ENCODE measurements at places on chromosomes 1 and 21.

GRCh38 chr1:14626869-14627607 is 28.6 kb downstream of the KAZN start:
- no peak for DNase-seq

DNA sequence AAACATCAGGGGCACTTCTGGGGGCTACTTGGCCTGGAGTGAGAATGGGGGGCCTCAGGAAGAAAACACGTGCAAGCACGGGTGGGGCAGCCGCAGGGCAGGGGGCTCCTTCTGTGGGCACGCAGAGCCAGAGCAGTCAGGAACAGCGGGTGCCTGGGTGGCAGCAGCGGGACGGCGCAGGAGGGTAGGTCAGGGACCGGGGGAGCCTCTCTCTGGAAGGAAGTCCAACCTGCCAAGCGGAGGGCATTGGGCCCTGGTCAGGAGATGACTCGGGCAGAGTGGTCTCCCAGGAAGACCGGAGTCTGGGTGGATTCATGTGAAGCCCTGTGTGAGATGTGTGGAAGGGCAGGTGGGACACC is 27.1 kb downstream of the CTNNBIP1 start:
- DNase-seq = no peak

DNA sequence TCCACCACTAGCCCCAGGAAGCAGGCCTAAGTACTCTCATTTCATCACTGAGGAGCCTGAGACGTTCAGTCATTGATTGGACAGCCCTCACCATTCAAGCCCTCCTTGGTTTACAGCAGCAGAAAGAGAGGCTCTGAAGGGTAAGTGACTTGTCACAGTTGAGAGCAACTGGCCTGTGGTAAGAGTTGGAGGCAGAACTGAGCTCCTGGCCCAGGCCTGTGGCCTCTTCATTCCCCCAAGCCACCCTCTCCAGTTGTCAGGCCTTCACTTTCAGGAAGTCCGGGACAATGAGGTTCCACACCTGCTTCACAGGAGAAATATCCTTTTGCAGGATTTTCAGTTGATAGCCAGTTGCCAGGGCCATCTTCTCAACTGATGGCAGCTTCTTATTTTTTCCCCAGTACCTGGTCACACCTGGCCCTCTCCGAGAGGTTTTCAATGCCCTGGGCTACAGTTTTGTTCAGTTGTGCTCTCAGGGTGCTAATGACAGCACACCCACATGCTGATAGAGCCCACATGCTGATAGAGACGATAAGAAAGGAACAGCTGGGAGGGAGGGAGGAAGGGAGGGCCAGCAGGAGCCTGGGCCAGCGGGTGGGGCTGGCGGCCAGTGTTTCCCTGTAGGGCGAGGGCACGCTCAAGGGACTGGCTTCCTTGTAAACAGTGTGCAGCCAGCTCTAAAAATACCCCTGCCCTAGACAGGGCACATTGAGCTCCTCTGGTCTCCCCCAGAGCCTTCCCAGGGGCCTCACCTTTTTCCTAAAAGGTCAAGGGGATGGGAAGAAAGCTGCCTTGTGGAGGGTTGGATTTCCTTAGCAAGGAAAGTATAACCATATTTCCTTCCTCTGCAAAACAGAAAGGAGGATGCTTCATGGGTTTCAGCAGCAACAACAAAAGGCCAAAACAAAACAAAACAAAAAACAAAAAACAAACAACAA is 112.7 kb upstream of the JUN start:
- no peak for DNase-seq

- no peak for DNase-seq
Observed at GRCh38 chr1:91529856-91530255, 29.2 kb downstream of the CDC7 start.

DNA sequence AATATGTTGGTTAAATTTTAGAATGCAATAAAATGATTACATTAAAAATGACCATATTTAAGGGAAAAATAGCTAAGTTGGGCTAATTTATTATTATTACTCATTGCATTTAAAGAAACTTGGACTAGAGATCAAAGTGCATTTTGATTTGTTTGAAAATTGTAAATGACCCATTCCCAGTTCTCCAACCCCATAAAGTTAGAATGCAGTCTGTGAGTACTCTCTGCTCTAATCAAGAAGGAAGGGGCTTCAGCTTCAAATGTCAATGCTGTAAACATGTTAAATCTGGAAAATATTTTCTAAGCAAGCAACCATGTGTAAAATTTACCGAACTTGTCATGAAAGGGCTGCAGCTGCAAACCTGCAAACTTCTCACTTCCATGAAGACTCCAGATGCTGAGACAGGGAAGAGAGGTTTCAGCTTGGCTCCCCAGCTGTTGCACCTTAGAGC is 232.7 kb downstream of the TTLL7 start:
- no peak for DNase-seq

DNA sequence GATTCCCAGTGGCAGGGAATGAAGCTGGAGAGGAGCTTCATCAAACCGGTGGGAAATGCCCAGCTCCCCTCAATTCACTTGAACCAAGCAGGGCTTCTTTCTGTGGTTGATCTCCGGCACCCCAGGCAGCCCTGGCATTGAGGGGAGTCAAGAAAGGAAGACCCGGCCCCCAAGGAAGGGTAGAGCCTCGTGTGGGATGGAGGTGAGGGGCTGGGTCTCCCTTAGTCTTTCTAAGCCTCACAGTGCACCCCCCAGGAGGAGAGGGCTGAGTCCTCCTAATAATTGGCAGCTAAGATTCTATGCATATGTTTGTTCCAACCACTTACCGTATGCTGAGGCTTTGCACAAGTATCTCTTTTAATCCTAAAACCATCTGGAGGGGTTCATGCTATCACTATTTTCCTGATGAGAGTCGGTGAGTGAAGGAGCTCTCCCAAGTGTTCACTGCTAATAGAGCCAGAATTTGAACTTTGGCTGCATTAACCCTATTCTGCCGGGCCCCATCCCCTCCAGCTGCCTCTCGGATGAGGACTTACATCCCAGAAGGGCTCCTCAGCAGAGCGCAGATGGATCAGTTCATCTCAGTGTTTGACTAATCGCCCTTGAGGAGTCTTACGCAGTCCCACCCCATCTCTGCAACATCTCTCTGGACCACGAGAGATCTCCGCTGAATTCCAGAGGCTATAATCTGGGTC is 33.1 kb upstream of the TMEM51 start:
- no peak for DNase-seq

GRCh38 chr1:165855010-165855838 is 27.8 kb downstream of the UCK2 start:
- no peak for DNase-seq

DNA sequence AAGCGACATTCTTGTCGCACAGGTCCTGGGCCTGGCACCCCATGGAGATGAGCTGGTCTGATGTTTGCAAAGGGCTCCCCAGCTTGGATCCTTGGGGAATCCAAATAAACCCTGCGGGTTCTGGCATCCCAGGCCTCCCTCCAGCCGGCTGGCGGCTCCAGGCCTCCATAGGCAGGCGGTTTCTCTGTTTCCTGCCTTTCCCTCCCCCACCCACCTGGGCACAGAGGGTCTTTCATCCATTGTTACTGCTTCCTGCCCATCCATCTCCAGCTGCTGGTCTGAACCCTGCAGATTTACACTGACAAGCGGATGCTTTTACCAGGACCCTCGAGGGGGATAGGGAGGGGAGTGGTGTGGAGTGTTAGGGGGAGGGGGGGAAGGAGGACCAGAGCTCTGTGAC is 39.1 kb upstream of the ID3 start:
- no peak for DNase-seq

- DNase-seq = no peak
Observed at GRCh38 chr1:233725423-233725822, 111.5 kb downstream of the KCNK1 start.

DNA sequence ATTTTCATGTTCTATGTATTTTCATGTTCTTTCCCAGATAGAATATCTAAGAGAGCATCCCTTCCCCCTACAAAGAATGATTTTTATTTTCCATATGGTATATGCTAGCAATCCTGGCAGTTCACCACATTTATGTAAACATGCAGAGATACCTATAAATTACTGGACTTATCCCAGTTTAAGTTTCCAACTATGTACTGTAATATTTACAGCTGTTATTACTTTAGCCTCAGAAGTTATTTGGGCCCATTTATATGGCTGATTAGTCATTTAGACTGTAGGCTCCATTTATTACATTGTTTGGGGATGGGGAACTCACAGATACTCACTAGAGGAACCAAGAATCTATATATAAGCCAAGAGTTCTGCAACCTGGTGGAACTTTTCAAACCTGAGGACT is 84.8 kb upstream of the WARS2 start:
- DNase-seq = no peak

- DNase-seq = peak; percentile 63
Observed at GRCh38 chr1:226798427-226799411, 59.6 kb upstream of the ITPKB start.

DNA sequence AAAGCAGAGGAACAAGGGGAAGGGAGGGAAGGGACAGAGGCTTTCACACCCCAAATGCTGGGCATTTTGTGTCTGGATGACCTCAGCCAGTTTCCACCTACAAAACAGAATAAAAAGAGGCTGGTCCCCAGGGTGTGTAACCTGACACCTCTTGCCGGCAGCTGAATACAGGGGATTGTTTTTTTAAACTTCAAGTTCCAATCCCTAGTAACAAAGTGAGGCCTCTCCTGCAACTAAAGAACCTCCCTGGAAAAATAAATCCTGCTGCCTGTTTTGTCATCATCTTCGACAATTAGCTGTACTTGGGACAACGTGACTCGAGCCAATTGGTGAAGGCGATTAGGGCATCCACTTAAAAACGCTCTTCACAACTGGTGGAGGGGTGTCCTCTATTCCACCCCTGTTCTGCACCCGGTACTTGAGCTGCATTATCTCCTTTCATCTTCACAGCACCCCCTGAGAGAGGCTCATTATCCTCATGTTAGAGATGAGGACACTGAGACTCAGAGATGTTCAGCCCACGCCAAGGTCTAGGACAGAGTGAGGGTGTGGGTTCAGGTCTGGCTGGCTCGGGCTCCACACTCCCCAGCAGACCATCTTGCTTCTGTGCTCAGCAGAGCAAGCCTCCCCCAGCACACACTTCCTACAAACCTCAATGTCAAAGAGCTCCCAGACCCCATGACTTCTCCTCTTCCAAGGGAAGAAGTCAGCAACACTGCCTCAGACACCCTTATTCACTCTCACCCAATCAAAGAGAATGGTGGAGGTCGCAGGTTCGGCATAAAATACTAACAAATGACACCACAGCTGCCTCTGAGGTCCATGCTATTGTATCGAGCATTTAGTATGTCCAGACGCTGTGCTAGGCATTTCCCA is 15.2 kb downstream of the ITPKB start:
- DNase-seq = no peak

GRCh38 chr1:7050751-7051665 is 265.8 kb downstream of the CAMTA1 start:
- DNase-seq = no peak

DNA sequence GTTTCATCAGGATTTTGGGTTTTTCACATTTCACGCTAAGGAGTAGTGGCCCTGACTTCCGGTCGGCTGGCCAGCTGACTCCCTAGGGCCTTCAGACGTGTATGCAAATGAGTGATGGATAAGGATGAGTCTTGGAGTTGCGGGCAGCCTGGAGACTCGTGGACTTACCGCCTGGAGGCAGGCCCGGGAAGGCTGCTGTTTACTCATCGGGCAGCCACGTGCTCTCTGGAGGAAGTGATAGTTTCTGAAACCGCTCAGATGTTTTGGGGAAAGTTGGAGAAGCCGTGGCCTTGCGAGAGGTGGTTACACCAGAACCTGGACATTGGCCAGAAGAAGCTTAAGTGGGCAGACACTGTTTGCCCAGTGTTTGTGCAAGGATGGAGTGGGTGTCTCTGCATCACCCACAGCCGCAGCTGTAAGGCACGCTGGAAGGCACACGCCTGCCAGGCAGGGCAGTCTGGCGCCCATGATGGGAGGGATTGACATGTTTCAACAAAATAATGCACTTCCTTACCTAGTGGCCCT is 23.1 kb upstream of the TNFRSF1B start:
- DNase-seq = no peak

GRCh38 chr21:39938086-39938625 is 70.9 kb downstream of the PCP4 start:
- DNase-seq = no peak

DNA sequence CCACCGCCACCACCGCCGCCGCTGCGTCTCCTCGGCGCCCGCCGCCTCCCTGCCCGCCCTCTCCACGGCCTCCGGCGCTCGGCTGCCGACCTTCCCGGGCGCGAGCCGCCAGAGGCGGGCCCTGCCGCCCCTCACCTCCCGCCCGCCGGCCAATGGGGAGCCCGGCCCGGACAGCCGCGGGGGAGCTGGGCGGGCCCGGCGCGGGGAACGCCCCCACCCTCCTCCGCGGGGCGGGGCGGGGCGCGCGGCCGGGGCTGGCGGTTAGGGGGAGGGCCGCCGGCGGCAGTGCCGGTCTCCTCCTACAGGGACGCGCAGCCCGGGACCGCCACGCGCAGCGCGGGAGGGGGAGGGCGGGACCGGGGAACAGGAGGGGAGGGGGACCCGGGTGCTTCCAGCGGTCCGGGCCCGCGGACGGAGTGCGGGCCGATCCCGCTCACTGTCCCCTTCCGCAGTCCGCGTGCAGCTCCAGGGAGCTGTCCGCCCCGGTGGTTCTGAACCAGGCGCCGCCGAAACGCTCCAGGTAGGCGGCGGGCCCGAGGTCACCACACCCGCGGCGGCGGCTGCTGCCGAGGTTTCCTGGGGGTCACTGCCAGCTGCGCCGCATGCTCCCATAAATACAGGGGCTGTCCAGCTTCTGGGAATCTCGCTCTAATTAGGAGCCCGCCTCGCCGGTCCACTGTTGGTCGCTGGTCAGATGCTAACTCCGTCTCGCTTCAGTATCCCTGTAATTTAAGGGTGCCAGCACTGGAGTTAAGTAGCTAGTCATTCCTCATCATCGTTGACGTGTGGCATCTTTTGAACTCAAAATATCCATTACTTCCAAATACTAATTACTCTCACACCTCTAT is at the start of gene PGBD5:
PGBD5 (minus strand) TSS at position 87 of the 848 bp plus-strand sequence. CDS start 404 bp downstream, outside the sequence.
- peak; percentile 40 for DNase-seq

DNA sequence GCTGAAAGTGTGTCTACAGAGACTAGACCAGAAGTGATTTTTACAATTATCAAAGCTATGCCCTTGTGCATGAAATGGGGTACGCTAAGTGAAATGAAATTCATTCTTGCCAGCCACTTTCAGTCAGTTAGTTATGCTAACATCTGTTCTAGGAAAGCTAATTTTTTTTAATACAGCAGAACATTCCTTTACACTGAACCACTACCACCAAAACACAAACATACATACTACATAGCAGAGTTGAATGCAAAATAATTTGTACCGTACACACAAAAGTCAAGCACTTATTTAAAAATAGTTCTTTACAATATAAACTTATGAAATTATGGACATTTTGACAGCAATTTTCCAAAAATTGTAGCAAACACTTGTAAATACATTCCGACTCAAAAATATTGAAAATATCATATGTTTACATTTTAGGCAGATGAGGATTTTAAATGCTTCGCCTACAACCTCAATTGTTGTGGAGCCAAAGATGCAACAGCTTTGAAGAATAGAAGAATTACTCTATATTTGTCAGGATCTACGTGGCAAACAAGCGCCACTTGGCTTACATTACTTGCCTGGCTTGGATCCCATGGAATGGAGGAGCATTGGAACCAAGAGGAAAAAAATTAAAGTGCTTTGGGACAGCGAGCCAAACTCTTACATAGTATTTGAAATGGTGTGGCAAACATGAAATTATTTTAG is 30.6 kb downstream of the WLS start:
- DNase-seq = no peak

- DNase-seq = no peak
Observed at GRCh38 chr1:231869364-231869763, 242.8 kb downstream of the DISC1 start.

All from activated CD4-positive, alpha-beta T cell treated with anti-CD3 and anti-CD28 coated beads, Interleukin-2, amount 50 U/mL, for 1 hour (primary cell).